G401 (cell line): ENCODE measurements at places on chromosomes 2 and 18. TPM values are rescaled to one million over a fixed set of nuclear protein-coding genes. Genes with fewer than 3 reads are reported as not detected.

FBXO11 gene
- total RNA-seq: 19.4 and 40.1 TPM in 2 replicates

DNA sequence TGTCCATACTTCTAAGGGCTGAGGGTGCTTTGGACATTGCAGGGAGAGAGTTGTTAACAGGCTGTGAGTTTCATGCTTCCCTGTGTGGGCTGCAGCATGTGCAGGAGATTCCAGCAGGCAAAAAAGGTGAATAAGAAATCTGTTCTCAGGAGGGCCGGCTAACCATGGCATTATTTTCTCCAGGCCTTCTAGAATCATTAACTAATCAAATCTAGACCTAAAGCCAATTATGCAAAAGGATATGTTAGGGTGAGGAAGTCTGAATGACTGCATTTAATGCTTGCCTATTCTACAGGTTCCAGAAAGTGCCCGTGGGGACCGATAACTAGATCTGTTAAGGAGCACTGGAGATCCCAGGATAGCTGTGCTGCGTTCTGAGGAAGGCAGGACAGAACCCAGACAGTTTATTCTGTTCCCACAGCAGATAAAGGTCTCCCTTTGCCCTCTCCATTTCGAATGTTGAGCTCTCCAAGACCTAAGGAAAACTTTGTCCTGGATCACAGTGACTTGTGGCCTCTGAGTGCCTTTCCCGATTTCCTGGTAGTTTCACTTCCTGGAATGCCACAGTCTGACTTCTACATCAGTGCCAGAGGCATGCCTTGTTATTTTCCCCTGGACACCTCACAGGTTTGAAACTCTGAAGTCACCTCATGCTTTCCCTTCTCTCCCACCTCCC, 50.0 kb upstream of the ZFP36L2 start:
- no peak for DNase-seq

NR4A2 gene
- total RNA-seq: not detected in 2 replicates

DNA sequence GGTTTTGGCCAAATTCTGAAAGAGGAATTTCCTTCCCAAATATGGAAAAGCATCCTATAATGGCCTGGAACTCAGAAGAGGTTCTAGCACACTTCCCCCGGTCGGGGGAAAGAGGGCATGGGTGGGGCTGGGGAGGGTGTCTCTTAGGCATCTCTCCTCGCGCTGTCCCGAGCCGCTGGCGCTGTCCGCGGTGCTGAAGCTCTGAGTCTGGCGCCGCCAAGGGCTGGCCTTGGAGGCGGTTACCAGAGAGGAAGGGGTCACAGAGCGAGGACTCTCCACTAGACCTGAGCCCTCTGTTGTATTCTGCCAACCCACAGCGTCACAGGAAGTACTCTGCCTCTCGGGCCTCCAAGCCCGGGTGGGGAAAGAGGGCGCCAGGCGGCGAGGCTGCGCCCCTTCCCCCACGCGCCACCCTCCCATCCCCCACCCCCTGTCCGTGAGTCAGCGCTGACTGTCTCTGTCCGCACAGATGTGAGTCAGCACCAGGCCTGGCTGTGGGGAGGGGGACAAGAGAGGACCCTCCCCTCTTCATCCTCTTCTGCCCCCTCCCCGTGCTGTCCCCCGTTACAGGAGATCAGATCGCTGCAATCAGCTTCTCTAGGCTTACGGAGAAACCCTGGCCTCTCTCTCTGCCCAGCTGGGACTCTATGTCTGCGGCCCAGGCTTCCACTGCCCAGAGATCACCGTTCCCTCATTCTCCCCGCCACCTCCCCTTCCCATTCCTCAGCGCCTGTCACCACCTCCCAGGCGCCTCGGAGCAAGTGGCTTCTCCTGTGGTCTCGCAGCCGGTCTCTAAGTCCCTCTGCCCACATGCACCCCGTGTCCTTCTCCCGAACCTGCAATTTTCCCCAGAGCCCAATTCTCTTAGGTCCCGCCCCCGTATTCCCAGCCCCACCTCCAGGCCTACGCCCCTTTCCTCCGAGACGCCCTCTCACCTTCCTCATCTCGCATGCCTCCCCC, 779 bp downstream of the PTPRN start:
- DNase-seq: peak; percentile 77

GRCh38 chr2:232491139-232491780, 3.6 kb upstream of the ECEL1 start:
- no peak for DNase-seq

DNA sequence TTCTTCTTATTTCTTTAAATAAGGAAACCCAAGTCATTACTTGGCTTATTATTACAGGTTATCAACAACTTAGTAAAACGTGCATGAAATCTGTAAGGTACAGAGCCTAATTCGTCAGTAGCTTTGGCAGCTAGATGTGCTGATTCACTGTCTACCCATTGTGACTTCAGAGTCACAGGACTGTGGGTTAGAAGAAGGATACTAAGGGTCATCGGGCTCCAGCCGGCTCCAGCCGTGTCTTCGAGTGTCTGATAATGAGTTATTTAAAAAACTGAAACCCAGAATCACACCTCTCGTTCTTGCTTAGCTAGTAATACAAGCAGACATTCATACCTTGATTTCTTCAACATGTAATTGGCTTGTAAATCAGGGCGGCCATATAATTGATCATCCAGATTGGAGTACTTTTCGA, 170.5 kb downstream of the FMNL2 start:
- DNase-seq: no peak

DNA sequence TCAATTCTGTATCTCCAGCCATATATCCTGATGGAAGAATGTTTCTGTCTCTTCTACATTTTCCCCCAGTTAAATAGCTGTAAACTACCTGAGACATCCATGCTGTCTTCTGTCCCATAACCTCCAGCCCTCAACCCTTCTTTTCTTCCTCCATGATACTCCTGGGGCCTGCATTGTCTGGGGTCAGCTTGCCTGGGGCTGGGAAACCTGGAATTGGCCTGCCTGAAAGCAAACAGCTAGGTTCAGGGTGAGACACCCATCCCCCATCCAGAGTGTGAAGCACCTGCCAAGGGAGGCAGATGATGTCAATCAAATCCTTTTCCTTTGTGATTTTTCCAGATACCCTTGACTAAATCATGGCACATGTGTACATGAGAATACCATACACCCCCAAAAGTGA, 313.7 kb upstream of the MGAT5 start:
- no peak for DNase-seq

- no peak for DNase-seq
Measured at GRCh38 chr2:98952966-98953365, 16.9 kb upstream of the CRACDL start.

DNA sequence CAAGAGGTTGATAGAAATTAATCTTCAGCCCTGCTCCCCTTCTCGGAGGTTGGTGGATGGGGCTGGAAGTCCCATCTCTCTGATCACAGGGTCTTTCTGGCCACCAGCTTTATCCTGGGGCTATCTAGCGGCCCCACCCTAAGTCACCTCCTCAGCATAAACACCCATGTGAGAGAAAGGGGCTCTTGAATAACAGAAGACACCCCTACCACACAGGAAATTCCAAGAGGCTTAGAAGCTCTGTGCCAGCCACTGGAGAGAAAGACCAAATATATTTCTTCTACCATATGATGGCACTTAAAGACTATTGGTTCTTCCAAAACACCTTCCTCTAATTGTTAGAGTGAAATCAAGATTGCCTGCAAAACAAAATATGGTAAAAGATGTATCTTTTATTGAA, 219.7 kb downstream of the VAPA start:
- DNase-seq: no peak

DNA sequence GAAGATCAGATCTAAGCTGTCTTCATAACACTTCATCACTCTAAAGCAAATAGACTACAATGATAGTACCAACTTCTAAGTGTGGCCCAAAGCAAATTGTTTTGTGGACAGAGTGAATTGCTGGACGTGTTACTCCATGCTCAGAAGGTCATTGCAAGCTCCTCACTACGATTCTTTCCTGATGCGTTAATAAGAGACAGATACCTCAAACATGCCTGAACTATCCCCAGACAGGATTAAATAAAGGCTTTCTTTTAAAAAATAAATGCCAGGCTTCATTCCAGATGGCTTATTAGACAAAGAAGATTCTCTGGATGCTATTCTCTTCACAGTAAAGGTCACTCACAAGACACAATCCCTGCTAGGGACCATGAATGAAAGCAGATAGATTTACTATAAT, 621.2 kb downstream of the DCDC2C start:
- DNase-seq: no peak

GRCh38 chr2:178012639-178013038, 59.9 kb downstream of the PDE11A start:
- no peak for DNase-seq

- DNase-seq: no peak
Measured at GRCh38 chr2:189082376-189082975, 97.1 kb downstream of the COL5A2 start.

ZRANB3 gene
- total RNA-seq: 9.4 and 19.8 TPM in 2 replicates

DNA sequence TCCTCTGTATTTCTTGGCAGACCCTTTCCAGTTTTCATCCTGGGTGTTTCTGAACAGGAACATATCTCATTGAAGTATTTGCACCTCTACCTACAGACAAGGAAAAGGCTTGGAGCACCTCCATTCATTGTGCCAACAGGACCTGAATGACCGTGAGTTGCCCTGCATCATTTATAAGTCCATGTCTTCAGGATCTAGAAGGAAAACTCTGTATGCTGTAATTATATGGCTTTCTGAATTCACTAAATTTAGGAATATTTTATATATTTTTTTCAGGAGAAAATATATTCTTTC, 402.3 kb upstream of the SLC14A2 start:
- no peak for DNase-seq
